ENCODE measurements at places on chromosomes 11 and 22.

DNA sequence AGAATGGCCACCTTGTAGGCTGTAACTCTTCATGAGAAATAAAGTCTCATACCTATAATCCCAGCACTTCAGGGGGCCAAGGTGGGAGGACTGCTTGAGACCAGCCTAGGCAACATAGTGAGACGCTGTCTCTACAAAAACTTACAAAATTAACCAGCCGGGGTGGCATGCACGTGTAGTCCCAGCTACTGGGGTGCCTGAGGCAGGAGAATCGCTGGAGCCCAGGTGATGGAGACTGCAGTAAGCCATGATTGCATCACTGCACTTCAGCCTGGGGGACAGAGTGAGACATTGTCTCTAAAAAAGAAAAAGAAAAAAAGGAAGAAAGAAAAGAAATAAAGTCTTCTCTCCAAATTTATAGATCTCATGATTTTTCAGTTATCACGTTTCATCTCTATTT lies 4.2 kb upstream of the SLCO2B1 start:
- DNase-seq: no peak

DNA sequence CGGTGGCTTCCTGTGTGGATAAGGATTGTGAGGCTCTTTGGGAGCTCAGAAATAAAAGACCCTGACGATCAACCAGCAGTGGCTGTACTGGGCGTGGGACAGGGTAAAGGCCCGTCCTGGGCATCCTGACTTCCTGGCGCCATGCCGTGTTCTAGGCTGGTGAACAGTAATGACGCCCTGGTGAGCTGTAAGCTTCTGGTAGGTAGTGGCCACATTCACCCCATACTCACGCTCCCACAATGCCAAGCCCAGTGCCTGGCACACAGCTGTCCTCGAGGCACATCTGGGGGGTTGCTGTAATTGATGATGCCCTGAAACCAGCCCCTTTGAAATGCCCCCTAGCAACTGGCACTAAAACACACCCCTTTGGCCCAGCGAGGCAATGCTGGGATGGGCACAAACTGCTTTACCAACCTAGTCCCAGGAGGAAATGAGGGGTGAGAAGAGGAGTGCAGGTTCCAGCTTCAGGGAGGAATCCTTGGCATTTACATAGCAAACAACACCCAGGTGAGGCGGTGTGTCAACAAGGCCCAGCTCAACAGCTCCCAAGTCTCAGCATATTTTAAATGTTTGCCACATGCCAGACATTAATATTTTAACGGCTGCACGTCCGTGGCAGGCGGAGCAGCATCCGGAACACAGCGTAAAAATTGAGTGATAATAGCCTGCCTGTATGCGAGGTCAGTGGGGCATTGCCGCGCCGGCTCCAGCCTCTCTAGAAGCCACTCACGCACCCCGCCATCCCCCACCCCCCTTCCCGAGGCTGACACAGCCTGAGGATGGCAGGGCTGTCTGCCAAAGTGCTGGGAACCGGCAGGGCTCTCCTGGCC lies 79.3 kb downstream of the DSCAML1 start:
- no peak for DNase-seq

- DNase-seq: no peak
Measured at GRCh38 chr11:61377461-61378160, 14.8 kb upstream of the TMEM216 start.

DNA sequence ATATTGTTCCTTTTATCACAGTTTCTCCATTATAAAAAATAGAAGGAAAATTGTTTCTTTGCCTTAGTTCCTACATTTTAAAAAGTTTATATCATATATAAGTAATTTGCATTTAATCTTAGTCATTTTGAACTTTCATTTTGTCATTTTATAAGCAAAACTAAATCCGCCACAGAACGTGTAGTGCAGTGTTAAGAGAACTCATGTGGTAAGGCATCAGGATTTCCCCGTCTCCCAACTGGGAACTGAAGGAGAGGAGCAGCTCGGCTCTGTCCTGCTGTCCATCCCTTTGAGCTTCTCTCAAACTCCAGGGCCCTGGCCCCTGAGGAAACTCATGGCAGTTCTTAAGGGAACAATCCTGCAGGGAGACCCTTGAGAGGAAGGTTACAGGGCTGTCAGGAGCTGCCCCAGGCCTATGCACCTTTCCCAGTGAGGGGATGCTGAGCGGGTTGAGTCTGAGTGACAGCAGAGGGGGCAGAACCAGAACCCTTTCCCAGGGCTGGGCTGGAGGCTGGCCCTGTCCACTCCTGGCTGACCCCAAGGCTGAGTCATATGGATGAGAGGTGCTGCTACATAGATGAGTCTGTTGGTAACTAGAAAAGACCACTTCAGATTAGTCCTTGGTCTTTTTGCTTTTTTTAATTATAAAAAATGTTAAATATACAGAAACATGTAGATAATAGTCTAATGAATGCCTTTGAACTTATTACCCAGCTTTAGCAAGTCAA lies 333.1 kb downstream of the TBC1D22A start:
- DNase-seq: no peak

- DNase-seq: no peak
Measured at GRCh38 chr22:27378311-27378800, 423.2 kb downstream of the MN1 start.

DNA sequence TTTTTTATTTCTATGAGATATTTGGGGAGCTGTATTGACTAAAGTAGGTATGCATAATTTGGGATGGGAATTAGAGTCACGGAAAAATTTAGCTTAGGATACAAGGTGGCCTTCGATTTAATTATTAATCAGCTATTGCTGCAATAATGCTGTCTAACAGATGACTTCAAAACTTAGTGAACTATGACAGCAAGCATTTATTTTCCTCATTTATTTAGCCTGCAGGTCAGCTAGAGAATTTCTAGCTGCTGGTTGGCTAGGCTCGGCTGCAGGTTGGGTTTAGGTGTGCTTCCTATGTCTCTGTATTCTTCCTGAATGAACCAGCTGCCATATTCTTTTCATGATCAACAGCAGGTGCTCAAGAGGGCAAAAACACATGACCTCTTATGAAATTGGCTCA lies 181.8 kb upstream of the RAG2 start:
- no peak for DNase-seq

GRCh38 chr11:79237091-79237490 lies 203.7 kb downstream of the TENM4 start:
- DNase-seq: no peak

DNA sequence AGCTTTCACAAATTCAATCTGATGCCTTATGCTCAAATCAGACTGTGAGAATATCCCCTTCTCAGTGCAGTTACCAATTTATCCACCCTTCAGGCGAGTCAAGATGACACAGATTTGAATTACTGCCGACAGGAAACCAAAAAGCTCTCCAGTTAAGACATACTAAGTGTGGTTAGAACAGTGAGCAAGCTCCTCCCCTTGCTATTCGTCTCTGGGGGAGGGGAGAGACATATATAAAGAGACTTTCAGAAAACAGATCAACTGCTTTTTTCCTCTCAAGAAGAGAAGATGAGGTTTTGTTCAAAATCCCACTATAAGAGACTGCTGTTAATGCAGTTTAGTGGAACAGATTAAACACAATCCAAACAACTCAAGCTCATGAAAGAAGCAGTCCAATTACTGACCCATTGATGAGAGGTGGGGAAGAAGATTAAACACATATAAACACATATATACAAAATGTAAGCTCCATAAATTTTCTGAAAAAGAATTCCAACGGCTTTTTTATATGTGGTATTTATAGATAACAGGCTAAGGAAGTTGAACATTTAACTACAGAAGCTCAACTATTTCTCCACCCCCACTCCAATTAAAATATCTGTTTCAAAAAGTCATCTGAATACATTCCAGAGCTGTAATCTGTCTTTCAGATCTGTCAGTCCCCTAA lies 102.7 kb downstream of the MRTFA start:
- peak; percentile 74 for DNase-seq

GRCh38 chr11:116169776-116170175 lies 603.0 kb downstream of the BUD13 start:
- DNase-seq: no peak

DNA sequence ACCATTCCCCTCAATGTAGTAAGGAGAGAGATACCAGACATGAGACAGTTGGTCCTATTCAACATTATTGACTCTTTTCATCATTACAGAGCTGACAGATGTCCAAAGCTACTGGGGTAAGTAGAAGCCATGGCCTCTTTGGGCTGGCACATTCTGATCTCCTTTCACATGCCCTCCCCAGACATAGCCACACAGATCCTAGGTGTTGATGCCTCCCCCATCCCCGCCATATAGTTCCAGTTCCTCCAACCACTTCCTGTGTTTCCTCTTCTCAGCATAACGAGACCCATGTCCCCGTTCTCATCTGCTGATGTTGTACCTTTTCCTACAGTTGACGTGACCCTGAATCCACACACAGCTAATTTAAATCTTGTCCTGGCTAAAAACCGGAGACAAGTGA lies 14.0 kb downstream of the TRIM6 start:
- DNase-seq: no peak

GRCh38 chr22:20107951-20108756 lies 7.8 kb upstream of the RANBP1 start:
- DNase-seq: no peak

GRCh38 chr22:49929211-49929979 lies 11.0 kb downstream of the CRELD2 start:
- peak; percentile 73 for DNase-seq

DNA sequence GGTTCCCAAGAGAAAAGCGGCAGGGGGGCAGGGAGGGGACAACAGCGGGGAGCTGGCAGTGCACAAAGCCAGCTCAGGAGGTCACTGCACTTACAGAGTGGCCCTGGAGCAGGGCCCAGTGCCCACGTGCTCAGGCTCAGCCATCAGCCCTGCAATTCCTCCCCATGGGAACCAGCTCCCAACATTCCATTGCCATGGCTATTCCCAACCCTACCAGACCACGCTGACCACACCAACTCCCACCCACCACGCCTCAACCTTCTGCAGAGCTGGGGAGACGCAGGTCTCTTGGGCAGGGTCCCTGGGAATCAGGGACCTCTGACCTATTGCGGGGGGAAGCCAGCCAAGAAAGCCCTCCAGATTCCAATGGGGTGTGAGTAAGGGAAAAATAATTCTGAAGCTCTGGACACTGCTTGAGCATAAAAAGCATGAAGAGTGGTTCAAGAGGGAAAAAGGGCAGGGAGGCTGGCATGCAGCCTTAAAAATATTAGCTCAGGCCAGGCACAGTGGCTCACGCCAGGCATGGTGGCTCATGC lies 38.3 kb upstream of the TFIP11 start:
- no peak for DNase-seq

DNA sequence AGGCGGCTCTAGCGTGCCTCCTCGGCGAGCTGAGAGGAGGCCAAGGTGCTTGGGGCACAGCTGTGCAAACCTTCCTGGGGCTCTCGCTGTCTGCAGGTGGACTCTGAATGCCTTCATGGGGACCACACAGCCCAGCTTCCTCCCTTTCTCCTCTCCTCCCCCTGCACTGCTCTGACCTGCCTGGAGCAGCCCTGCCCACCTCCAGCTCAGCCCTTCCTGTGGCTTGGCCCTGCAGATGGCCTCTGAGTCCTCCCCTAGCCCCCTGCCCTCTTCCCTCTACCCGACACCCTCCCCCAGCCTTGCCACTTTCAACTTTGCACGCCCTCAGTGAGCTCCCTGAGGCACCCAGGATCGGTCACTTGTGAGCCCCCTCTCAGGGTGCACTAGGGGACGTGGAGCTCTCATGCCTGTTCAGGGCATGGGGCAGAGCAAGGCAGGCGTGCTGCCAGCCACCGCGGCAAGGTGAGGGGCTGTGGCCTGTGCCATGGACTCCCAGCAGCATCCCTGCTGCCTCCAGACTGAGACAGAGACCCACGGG lies 31.4 kb downstream of the PPM1F start:
- DNase-seq: no peak

DNA sequence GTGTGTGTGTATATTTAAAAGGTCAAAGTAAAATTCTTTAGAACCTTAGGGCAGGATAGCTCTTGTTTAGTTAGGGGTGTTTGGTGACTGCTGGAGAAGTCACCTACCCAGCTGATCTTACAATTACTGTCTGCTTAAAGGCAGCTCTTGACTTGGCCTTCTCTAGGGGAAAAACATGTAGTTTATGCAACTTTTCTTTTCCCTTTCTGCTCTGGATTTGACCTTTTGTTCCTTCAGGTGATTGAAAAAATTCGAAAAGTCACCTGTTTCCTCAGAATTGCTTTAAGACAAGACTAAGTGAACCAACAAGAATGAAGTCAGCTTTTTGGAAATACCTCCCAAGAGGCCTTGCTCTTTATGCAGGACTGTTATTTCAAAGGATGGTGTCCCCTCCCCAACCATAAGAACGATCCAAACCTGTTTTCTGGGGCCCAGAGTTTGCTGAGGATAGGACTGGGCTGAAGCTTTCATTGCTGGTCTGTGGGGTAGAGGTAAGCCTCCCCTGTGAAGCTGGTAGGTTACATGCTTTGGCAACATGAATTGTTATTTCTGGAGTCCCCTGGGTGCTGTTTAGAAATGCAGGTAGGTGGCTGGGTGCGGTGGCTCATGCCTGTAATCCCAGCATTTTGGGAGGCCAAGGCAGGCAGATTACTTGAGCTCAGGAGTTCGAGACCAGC lies 111.2 kb downstream of the PTPRJ start:
- no peak for DNase-seq

- DNase-seq: no peak
Measured at GRCh38 chr11:2187280-2187707, 15.7 kb upstream of the TH start.

- no peak for DNase-seq
Measured at GRCh38 chr11:957212-957920, 31.7 kb downstream of the AP2A2 start.

GRCh38 chr22:37284805-37285355 lies 2.6 kb downstream of the CYTH4 start:
- DNase-seq: peak; percentile 49

- peak; percentile 55 for DNase-seq
Measured at GRCh38 chr11:75445315-75445953, 12.4 kb upstream of the KLHL35 start.

GRCh38 chr22:49544286-49544685 lies 283.4 kb downstream of the BRD1 start:
- no peak for DNase-seq

DNA sequence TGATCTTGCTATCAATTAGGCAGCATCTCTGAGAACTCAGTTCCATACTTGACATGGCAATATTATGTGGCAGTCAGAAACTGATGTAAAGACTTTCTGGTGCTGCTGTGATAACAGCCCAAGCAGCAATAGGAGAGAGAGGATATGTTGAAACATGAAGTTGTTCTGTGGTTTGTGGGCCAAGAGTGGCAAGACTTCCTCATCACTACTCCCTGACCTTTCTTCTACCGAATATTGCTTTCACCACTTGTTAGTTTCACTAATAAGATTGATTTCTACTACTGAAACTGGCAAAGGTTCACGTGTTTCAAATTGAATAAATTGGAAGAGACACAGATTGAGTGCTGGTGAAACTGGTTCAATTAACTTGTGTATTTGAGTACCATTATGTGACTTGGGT lies 852.6 kb upstream of the RAG2 start:
- no peak for DNase-seq

DNA sequence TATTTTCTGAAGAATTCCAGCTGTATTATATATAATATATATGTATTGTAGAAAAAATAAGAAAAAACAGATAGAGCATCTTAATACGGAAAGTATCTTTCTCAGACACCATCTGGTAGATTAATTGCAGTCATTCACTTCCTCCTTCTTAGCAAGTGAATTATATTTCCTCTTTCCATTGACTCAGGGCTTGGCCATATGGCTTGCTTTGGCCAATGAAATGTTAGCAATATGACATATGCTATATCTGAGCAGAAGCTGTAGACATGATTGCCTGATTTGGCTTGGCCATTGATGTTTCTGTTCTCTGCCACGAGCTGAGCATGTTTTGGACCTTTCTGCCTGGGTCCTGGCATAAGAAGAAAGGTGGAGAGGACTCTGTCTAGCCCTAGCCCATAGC lies 34.4 kb upstream of the ZBED5 start:
- DNase-seq: no peak
